AG04450 (cell line): ENCODE measurements at places on chromosomes 7 and 10. TPM values are rescaled to one million over a fixed set of nuclear protein-coding genes. Genes with fewer than 3 reads are reported as not detected.

Gene CDK1
- 10.4 and 17.9 TPM in 2 replicates for polyA plus RNA-seq

GRCh38 chr7:80357530-80357929, 154.3 kb downstream of the GNAT3 start:
- DNase-seq = no peak

Gene FAM25A
- not detected in 2 replicates for polyA plus RNA-seq

Gene PRSS37
- not detected in 2 replicates for polyA plus RNA-seq

GRCh38 chr7:6482743-6483119, 35.0 kb upstream of the DAGLB start:
- no peak for DNase-seq

DNA sequence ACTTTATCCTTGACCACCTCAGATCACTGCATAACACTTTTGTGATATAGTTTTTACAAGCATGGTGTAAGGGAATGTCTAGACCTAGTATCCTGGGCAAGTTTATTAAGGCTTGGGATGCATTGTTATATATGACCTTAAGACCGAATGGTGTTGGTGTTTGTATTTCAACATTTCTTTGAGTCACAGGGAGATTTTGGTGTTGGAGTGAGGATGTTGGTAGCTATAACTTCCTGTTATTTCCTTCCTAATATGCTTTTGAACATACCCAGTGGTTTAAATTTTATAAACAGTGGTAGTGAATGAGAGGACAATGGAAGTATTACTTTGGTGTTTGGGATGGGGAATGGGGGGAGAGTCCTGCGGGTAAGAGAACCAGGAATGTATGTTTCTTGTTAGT, 2.6 kb downstream of the EXOC4 start:
- DNase-seq = no peak

Gene SFTPD
- not detected in 2 replicates for polyA plus RNA-seq

GRCh38 chr10:124573726-124574455, 112.3 kb downstream of the LHPP start:
- DNase-seq = no peak

- no peak for DNase-seq
These were observed 9.3 kb upstream of the MCU start for GRCh38 chr10:72682638-72683037.

- DNase-seq = no peak
These were observed 14.5 kb downstream of the PYROXD2 start for GRCh38 chr10:98400482-98400881.

DNA sequence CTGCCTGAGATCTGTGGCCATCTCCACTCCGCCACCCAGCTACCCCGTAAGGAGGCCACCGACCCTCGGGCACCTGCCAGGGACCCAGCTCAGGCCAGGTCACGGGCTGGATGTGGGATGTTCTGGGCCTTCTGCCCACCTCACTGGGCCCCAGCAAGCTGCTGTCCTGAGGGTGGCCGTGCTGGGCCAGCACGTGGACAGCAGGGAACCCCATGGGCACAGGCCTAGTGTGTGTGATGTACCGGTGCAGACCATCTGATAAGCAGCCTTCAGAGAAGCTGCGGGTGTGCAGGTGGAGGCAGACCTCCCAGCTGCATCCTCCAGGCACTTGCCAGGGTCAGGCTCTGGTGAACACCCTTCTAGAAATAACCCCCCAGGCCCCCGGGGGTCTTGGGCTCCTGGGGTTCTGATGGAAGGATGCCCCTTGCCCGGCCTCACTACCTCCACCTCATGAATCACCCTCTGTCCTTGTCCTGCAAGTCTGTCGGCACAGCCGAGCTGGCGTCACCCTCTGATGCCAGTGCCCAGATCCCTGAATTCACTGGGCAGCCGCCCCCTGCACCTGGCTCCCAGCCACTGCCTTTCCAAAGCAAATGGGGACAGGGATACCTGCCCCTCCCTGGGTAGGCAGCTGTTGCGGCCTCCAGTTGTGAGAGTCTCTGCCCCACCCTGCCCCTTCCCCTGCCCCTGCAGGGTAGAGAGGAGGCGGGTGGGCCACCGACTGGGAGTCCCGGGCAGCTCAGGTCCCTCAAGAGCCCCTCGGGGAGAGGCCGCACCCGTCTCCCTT, 139.8 kb downstream of the FAM53B start:
- DNase-seq = no peak

Gene MEOX2
- polyA plus RNA-seq = not detected in 2 replicates

DNA sequence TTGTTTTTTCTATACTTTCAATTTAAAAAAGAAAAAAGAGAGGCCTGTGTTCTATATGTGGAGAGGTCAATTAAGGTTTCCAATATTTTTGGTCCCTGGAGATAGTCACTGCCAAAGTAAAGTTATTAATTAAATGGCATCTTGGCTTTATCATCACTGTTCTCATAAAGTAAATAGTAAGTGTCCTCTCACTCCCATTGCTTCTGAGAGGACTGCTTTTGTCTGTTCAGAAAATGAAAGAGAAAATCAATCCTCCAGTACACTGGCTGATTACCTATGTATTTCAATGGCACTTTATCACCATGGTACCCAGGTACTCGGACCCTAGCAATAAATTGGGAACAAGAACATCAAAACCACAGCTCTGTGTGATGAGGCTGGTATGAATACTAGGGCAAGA, 94.0 kb downstream of the RNLS start:
- DNase-seq = no peak

DNA sequence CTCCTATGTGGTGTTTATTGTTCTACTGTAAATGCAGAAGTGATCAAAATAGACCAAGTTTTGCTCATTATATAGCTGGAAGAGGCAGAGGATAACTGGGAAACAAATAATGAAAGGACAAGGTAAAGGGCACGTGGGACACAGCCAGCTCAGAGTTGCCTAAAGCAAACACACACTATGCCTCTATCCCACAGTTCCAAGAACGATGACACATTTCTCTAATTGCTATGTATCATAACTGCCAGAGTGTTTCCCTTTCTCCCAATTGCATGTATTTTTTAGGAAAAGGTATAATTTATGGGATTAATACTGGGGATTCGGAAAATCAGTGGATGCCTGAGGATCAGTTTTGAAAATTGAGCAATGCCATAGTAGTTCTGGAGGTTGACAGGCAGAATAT, 49.0 kb downstream of the CCDC71L start:
- DNase-seq = no peak
